Choroid plexus epithelial cell (primary cell): ENCODE measurements at places on chromosomes 13 and 19.

GRCh38 chr13:37090912-37091311 lies 14.6 kb downstream of the CSNK1A1L start:
- peak; percentile 16 for DNase-seq

- DNase-seq = no peak
These were observed 1169.7 kb downstream of the DIAPH3 start for GRCh38 chr13:58994077-58994476.

- DNase-seq = no peak
These were observed 16.6 kb downstream of the ATP4B start for GRCh38 chr13:113641426-113641825.

DNA sequence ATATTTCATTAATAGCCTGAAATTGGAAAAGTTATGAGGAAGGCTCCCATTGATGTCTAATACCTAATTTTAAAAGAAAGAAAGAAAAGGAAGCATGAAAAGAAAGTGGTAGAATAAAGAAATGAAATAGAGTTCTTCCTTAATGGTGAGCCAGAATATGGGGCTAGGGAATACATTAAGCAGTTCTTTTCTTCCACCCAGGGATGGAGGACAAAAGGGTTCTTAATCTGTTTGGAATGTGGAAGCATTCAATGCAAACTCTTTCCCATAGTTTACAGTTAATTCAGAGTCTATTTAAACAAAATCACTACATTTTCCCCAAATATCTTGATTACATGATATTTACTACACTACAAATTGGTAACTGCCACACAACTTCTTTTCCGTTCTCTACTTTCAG lies 18.4 kb upstream of the ZMYM2 start:
- DNase-seq = no peak

- peak; percentile 81 for DNase-seq
These were observed at the start of gene POSTN for GRCh38 chr13:37598597-37598996. Gene POSTN (minus strand): TSS chr13:37598768. CDS start chr13:37598726, 42 bp downstream.

- DNase-seq = no peak
These were observed 66.1 kb downstream of the RAB20 start for GRCh38 chr13:110495376-110495775.

- DNase-seq = peak; percentile 82
These were observed 79.7 kb downstream of the STARD13 start for GRCh38 chr13:33205804-33206221.

- DNase-seq = no peak
These were observed 543.0 kb downstream of the GPC6 start for GRCh38 chr13:93769607-93770006.

- DNase-seq = no peak
These were observed 5.9 kb downstream of the TTYH1 start for GRCh38 chr19:54421169-54421516.

GRCh38 chr13:91722267-91722884 lies 324.0 kb downstream of the GPC5 start:
- peak; percentile 52 for DNase-seq

- no peak for DNase-seq
These were observed 13.6 kb downstream of the SPC24 start for GRCh38 chr19:11141937-11142527.

- DNase-seq = no peak
These were observed 17.1 kb downstream of the PEG3 start for GRCh38 chr19:56823417-56823816.

- DNase-seq = no peak
These were observed 673 bp downstream of the IFNL4 start for GRCh38 chr19:39247701-39248664.
